ENCODE measurements at places on chromosomes 4 and X. TPM values are rescaled to one million over a fixed set of nuclear protein-coding genes. Genes with fewer than 3 reads are reported as not detected.

The ETDA gene
- total RNA-seq: not detected

The AR gene
- 10.9 TPM for total RNA-seq

The XAGE1A gene
- total RNA-seq: not detected

The ZNF141 gene
- 38.8 TPM for total RNA-seq

Data from thyroid gland (tissue), 4 donors.